ENCODE measurements at places on chromosomes 4 and X. TPM values are rescaled to one million over a fixed set of nuclear protein-coding genes. Genes with fewer than 3 reads are reported as not detected.
A peak's percentile ranks its signal among the peaks of the same experiment; 100 is the strongest.

DNA sequence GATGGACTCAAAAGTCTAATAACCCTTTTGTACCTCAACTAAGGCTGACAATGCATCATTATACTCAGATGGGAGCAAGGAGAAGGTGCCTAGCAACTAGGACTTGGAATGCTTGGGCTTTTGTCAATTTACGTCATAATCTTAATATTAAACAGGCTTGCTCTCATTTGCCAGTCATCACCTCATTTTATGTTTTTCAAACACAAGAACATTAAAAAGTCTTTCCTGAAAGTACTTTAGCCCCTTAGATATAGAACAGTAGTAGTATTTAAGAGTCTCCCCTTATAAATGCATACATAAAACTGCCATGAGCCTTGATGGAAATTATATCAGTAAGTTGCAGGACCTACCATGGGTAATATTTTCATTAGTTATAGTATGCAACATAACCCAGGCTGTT lies 150.7 kb upstream of the INTU start:
- no peak for DNase-seq

The RAB39B gene
- total RNA-seq: 7.3 TPM

- no peak for DNase-seq
Observed at GRCh38 chrX:106791495-106791894, 11.0 kb upstream of the TBC1D8B start.

The MED12 gene
- 76.3 TPM for total RNA-seq

- no peak for DNase-seq
Observed at GRCh38 chr4:127870688-127871087, 10.0 kb upstream of the PLK4 start.

GRCh38 chr4:113276464-113277170 lies 227.2 kb downstream of the ANK2 start:
- DNase-seq: no peak

- no peak for DNase-seq
Observed at GRCh38 chrX:42456176-42456700, 321.7 kb downstream of the PPP1R2C start.

GRCh38 chr4:152468408-152468807 lies 67.5 kb downstream of the FBXW7 start:
- DNase-seq: no peak

The SPON2 gene
- 2.3 TPM for total RNA-seq

DNA sequence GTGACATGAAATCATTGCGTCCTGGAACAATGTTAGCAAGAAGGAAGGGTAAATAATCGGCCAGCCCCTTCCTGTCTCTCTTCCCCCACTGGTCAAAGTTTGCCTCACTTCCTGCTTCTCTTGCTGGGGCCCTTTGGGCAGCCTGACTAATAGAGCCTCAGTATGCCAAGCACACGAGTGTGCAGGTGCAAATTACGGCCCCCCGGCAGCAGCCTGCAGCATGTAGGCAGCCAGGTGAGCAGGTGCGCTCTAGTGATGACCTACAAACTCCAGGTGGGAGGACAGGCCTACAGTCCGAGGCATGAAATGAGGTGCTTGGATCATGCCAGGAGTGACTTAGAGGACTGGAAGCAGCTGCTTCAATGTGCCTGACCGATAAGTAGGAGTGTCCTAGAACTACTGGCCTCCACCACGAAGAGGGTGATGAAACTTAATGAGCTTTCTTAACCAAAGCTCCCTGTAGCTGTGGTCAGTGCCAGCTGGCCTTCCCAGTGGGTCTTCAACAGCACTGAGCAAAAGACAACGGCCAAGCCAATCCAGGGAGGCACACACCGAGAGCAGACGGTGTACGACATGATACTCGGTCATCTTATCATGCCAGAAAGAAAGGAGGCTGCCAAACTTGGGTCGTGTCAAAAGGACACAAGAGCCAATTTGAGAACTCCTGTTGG lies 26.1 kb upstream of the FAT1 start:
- DNase-seq: no peak

DNA sequence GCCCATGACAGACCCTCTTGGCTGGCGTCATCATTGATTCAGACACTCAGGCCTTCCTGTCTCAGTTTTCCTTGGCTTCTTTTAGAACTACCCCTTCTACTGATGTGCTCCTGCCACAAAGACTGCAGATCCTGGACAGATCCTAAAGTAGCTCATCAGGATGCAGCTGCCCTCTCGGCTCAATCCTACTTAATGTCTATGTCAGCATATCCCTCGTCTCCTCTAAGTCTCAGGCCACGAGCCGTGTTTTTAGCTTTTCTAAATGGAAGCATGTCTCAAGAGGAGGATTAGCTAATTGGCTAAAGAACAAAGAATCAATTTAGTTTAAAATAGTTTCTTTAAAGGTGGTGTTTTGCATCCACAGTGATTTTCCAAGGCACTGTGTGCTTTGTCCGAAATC lies 447.7 kb downstream of the STIM2 start:
- no peak for DNase-seq

DNA sequence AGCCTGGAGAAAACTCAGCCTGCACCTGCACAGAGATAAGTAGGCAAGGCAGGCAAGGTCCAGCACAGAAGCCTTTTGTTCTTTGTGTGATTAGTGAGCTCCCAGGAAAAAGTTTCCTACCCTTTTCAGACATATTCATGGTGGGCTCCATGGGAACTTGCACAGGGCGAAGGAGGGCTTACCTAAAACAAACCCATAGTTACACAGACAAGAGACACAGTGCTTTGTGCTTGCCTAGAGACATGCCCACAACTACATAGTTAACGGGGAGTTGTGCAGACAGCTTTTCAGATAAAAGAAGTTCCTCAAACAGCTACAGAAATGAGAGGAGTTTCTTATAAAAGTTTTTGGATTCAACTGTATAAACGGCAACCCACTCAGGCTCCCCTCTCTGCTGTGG lies 180.5 kb downstream of the GLUD2 start:
- DNase-seq: no peak

- DNase-seq: no peak
Observed at GRCh38 chr4:189050643-189051042, 890.0 kb upstream of the FRG1 start.

DNA sequence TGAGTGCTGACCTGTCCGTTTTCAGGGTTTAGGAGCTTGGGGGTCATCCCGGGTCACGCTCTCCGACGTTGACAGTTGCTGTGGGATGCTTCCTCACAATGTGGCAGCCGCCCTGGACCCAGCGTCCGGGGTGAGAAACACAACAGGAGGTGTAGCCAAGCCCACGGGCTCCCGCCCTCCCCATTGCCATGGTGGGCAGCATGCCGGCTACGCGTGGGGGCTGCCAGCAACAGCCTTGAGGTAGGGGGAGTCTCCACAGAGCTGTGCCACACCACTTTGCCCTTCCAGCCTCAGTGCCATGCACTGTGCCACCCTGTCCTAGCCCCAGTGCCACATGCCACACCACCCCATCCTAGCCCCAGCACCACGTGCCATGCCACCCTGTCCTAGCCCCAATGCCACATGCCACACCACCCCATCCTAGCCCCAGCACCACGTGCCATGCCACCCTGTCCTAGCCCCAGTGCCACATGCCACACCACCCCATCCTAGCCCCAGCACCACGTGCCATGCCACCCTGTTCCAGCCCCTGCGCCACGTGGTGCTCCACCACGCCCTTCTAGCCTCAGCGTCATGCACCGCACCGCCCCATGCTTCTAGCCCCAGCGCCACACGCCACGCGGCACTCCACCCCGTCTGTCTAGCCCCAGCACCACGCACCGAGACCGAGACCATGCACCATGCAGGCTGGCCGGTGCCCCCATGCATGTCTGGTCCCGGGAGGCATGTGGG lies 8.5 kb upstream of the HGFAC start:
- no peak for DNase-seq

DNA sequence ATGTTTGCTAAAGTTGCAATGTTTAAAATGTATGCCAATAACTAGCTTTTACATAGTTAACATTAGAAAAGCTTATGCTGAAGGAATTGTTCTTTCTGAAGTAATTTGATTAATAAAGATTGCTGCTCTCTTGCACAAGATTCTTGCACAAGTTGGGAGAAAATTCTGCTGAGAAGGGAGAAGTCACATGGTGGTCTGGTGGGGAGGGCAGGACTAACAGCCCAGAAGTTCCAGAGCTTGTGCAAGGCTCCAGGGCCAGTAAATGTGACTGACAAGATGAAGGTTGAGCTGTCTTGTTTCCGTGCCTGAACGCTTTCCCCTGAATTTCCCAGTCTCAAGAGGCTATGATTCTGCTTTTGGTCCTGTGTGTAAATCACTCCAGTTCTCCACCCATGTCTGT lies 112.9 kb upstream of the VCX start:
- DNase-seq: no peak

The ACE2 gene
- total RNA-seq: not detected

DNA sequence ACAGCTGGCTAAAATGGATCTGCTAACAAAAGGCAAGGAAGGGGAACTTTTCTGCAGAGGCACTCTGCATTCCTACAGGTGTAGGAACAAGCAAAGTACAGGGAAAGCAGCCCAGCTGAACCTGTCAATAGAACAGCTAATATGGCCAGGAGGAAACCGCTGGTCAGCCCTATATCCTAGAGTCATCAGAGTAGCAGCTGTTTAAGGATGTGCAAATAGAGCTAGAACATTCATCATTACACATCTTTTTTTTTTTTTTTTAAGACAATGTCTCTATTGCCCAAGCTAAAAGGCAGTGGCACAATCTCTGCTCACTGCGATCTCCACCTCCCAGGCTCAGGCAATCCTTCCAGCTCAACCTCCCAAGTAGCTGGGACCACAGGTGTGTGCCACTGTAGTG lies 163.0 kb downstream of the BTC start:
- no peak for DNase-seq

DNA sequence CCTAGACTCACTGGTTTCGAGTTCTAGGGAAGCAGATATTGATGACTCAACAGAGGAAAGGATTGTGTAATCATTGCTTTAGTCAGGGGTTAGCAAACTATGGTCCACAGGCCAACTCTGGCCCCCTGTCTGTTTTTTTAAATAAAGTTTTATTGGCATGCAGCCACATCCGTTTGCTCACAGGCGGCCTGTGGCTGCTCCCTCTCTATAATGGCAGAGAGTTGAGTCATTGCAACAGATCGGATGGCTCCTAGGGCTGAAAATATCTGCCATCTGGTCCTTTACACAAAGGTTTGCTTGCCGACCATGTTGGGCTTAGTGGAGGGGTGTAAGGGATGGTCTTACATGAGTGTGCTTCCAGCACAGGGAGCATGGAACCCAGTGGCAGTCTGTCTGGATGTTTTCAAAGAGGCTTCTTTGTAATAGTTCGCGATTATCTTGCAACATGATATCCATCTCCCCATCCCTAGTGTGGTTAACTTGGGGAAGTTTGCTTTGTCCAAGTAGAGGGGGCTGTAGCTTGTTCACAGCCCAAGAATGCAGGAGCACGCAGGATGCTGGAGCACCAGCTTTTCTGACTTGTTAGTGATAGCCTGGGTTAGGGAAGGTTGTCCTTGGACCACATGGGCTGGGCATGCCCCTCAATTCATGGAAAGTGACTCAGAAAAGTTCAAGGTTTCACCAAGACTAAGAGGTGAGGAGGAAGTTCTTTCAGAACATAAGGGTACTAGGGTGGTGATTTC lies 59.3 kb upstream of the CLDN34 start:
- DNase-seq: no peak

DNA sequence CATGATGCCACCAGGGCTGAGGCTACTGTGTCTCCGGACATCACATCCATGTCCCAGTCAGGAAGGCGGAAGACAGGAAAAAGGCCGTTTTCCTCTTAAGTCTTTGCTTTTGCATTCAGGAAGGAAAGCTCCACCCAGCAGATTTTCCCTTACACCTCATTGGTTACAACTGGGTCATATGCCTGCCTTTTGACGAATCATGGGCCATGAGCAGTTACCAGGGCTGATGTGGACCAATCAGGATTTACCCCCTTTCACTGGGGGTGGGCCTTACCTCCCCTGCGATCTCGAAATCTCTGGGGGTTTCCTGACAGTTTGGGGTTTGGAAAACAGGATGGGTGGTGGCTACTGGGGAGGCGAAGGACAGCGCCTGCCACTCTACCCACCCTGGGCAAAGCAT lies 52.5 kb upstream of the GRPEL1 start:
- DNase-seq: no peak

The CXCL3 gene
- total RNA-seq: 1.0 TPM

GRCh38 chr4:76458297-76458696 lies 23.3 kb downstream of the SHROOM3 start:
- no peak for DNase-seq

DNA sequence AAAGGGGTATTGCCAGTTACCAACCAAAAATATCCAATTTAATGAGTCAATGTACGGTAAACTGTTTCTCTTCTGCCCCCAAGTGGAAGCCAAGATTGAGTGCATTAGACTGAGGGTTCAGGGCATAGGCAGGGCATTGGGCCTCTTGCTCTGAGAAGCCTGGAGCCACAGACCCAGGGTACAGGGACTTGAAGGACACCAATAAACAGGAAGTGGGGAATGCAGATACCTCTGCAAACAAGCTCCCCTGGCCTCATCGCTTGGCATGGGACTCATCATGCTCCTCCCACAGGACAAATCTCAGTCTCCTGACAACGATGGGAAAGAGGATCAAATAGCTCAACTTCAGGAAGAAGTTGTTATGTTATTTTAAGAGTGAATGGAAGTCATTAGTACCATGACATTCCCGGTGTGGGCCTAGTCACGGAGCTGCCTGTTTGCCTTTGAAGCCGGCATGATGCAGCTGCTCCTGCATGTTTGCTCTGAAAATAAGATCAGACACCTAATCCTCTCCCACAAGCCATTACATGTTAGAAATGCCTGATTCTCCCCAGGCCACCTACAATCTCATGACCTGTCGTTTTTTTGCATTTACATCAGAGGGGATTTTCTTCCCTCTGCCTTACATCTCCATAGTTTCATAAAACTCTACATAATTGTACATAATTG lies 224.2 kb downstream of the RCHY1 start:
- DNase-seq: peak; percentile 2

DNA sequence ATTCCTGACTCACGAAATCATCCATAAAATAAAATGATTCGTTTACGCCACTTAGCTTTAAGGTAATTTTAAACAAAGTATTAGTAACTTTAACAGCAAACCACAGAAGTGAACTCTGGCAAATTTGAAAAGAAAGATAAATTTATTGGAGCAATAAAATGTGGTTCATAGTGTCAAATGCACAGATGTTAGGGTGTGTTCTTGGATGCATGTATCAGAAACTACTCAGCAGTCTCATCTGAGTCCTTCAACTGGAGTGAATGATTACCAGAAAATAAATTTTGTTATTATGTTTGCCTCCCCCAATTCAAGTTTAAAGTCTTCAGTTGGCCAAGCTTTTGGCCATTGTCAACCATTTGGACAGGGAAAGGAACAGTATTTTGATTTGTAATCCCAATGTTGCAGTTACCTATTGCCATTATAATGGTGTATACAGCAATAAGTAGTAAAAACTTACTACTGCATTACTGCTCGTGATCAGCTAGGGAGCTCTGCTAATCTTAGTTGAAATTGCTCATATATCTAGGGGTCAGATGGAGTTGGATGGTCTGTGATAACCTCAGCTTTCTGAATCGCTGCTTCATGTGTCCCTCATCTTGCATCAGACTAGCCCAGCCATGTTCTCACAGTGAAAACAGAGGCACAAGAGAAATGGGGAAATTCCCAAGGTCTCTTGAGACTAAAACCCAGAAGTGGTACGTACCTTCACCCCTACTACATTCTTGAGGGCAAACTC lies 254.6 kb upstream of the KCNIP4 start:
- no peak for DNase-seq

GRCh38 chr4:8773124-8773931 lies 98.3 kb downstream of the HMX1 start:
- no peak for DNase-seq

The MAPK10 gene
- 56.9 TPM for total RNA-seq

GRCh38 chr4:180028682-180029081 lies 2214.5 kb upstream of the TENM3 start:
- DNase-seq: peak; percentile 45
